ENCODE measurements at places on chromosomes 11 and 22.

DNA sequence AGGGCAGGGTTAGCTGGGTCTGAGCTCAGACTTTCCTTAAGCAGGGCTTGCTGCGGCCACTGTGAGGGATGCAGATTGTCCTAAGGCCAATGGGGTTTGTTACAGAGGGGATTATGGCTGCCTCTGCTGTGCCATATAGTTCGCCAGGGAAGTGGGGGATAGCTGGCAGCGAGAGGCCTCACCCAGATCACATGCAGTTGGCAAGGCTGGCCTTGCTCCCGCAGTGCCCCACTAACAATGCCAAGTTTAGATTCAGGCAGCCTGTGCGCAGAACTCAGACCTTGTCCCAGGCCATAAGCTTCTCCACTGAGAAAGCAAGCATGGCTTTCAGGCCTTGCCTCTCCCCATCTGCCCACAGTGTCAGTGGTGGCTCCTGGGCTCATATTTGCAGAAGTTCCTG is 4.7 kb upstream of the APOL2 start:
- no peak for DNase-seq

DNA sequence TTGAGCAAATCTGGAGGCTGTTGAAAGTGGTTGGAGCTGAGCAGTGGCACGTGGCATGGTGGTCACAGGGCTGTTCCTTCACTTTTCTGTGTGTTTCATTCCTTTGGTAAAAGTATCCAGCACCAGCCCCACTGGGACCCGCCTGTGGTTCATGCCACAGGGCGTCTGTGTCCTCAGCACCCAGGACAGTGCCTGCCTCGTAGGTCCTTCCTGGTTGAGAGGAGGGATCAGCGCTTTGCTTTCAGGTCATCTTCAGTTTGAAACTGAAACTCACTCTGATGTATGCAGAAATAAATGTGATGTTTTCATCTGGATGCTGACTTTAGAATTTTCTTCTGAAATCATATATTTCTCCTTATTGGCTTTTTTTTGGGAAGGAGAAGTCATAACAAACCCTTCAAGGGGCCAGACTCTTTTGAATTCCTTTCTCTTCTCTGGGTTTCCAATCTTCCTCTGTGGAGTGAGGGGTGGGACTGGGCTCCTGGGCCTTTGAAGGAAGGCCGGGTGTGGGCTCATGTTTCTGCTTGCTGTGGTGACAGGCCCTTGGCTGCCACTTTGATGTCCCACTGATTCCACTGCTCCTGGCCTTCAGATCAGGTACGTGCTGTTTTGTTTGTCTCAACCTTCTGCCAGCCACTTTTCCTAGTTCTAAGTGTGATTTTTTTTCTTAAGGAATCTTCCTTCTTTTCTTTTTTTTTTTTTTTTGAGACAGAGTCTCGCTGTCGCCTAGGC is 26.2 kb downstream of the TBC1D22A start:
- peak; percentile 73 for DNase-seq

DNA sequence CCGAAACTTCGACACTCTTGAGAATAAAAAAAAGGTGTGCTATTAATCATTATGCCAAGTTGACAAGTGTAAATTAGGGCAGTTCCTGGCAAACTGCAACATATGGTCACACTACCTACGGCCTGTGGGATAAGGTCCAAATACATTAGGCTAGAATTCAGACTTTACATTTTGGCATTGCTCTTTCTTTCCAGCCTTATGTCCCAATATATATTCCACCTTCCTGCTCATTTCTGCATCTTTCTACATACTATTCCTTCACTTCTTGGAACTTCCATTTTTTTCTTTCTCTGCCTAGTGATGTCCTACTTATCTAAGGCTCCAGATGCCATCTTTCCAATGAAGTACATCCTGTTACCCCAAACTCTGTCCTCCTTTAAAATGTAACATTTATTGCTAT is 577.2 kb downstream of the LRRC4C start:
- DNase-seq = no peak

DNA sequence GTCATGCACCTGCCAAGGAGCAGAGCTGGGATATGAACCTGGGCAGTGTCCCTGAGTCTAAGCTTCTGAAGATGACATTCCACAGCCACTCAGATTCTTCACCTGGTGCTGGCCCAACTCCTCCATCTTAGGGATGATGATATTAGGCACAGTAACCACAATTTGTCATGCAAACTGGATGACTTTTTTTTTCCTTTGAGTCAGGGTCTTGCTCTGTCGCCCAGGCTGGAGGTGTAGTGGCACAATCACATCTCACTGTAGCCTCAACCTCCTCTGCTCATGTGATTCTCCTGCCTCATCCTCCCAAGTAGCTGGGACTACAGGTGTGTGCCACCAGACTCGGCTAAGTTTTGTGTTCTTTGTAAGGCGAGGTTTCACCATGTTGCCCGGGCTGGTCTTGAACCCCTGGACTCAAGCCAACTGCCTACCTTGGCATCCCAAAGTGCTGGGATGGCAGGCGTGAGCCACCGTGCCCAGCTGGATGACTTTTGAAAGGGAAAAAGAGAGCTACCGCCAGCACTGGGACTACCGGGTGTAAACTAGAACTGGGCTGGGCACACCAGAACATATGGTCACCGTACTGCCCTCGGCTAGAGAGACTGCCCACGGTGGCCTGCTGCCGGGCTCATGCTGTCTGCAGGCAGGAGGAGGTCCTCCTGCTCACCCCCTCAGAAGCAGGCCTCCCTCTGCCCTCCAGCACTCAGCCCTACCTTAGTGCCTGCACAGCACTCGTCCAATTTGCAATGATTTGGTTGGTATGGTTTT is 77.7 kb downstream of the NAT10 start:
- DNase-seq = no peak

DNA sequence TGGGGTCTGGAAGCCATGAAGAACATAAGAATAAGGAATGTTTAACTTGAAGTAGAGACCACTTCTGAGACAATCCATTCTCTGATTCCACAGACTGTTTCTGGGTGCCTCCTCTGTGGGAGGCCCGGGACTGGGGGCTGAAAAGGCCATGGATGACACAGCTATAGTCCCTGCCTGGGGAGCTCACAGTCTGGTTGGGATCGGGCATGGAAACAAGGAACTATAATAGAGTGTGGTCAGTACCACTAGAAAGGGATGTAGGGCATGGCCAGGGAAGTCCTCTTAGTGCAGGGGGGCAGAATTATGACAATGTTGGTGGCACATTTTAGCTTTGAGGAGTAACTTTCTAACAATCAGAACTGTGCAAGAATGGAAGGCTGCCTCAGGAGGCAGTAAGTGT is 9.2 kb upstream of the KCNE3 start:
- no peak for DNase-seq

- DNase-seq = no peak
These were observed 169.6 kb downstream of the ETS1 start for GRCh38 chr11:128417607-128418324.

GRCh38 chr11:123546515-123546914 is 107.9 kb downstream of the SCN3B start:
- no peak for DNase-seq

- no peak for DNase-seq
These were observed 15.1 kb downstream of the MRGPRF start for GRCh38 chr11:68997995-68998348.

DNA sequence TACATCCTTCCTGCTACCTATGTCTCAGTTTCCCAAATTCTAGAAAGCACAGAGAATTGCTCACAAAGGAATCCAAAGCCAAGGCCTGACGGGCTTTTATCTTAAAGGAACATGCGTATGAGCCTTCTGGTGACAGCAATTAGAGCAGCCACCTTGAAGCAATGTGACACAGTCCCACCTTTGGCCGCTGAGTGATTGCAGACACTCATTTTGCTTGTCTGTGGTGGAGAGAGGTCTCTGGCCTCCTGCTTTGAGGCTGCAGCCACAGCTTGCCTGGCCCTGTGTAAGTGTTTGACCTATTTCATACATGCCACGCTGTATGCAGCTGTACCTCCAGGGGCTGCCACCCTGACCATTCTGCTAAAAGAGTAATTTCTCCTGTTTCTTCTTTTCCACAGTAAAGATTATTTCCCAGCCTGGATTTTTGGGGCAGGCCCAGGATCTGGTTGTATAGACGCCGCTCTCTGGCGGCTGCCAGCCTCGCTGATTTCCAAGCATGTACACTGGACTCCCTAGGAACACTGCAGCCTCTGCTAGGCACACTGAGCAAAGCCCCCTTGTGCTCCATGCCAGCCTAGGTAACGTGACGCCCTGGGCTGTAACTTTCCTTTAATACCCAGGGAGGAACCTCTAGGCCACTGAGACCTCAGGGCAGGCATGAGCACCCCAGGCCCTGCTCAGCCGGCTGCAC is 1.1 kb upstream of the TMA7B start:
- no peak for DNase-seq

- DNase-seq = no peak
These were observed 15.3 kb upstream of the ZBTB16 start for GRCh38 chr11:114044042-114044871.

GRCh38 chr11:58227956-58228615 is 632 bp downstream of the OR10Q1 start:
- DNase-seq = no peak

- DNase-seq = no peak
These were observed 24.3 kb upstream of the MRGPRX2 start for GRCh38 chr11:19084661-19085315.

DNA sequence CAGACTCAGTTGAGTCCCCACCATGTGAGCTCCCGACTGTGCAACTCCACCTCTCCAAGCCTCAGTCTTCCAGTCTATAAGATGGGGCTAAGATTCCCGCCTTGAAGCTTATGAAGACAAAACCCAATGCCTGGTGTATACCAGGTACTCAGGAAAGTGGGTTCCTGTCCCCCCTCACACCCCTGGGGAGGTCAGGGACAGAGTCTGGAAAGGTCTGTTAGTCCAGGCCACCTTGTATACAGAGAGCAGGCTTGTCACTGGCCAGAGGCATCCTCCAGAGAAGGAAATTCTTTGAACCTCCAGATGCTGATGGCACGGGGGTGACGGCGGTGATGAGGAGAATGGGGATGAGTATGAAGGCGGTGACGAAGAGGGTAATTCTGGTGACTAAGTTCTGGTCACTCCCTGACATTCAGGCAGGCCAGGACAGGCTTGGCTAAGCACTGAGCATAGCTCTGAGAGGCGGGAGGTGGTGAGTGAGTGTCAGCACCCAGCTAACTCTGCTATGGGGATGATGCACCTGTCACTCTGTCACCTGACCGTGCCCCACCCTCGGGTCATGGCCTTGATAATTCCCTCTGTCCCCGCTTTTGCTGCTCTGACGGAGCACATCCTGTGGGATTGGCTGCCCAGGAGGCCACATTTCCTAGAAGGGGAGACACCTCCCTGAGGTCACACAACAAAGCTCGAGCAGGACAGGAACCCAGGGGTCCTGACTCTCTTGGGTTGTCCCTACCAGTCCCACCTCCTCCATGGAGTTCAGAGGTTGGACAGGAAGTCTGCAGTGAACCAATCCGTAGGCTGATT is 30.9 kb upstream of the CSNK1E start:
- DNase-seq = no peak

All from GM10248 (cell line).